ENCODE measurements at places on chromosomes 7 and 10.

DNA sequence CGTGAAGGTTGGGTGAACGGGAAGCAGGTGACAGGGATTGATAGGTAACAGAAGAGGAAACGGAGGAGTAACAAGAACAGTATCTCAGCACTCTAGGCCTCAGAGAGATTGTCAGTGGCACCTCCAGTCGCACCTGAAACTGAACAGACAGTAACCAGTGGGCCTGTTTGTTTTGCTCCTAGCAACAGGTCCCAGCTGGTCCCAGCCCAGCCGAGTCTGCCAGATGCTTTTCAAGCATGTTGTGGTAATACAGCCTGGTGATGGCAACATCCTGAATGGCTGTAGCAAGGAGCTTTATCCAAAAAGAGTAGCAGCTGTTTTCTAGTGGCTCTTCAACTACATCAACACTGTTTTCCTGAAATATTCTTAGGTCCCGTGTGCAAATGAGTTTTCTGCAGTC is 4.7 kb downstream of the CACNB2 start:
- no peak for DNase-seq

DNA sequence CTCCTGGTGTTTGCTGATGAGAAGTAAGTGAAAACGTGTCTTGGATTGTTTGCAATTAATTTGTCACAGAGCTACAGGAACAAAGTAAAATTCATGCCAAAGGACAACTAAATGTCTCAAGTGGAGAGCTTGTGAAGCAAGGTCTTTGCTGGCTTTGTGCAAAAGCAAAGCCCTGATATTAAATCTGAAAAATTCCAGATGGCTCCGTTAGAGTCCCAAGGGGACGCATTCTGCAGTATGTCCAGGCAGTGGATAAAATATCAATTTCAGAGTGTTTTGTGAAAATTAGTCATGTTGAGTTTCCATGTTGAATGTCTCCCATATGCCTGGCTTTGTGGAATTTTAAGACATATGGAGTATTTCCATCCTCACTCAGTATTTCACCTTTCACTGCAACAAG is 102.5 kb upstream of the PTN start:
- no peak for DNase-seq

DNA sequence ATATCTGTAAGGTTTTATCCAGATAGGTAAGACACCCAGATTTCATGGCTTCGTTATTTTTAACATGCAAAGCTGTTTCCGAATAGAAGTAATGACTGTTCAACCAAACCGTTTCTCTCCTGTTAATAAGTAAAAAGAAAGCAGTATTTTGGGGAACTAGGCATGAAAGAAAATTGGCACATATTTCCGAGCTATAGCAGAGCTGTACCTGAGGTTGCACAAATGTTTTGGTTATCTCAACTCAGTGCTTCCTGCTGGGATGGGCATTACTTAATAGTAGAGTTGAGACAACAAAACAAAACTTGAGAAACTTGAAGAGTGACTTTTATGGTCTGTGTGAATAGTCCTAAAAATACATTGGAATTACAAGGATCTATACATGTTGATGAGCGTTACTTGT is 564.3 kb upstream of the SORCS1 start:
- no peak for DNase-seq

DNA sequence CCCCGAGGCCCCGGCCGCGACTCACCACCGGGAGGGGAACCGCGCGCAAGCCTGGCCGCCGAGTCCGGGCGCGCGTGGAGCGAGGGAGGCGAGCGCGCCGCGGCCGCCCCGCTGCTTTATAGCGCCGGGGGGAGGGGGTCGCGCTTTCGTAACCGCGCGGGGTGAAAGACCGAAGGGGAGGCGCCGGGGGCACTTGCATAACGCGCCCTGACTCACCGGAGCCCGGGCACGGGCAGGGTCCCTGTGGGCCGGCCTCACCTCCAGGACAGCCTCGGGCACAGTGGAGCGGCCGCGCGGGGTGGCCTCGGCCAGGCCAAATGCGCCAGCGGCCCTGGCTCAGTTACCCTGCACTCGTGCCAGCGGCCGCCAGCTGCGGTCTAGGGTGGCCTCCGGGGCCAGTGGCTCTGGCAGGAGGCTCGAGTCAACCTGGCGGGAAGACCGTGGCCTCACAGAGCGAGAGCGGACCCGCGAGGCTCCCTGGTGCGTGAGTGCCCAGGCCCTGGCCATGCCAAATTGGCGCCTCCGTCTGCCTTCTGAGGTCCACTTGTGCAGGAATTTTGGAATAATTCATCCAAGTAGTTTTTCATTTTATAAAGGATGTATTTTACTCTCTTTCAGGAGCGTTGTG is at the start of gene RBP4:
TSS of gene RBP4 (minus strand) at position 90 of the 628 bp plus-strand sequence. CDS start 207 bp downstream, outside the sequence.
- no peak for DNase-seq

GRCh38 chr10:110778211-110778610 is 93.5 kb upstream of the PDCD4 start:
- no peak for DNase-seq

- no peak for DNase-seq
These were observed 98.2 kb downstream of the BTRC start for GRCh38 chr10:101452176-101452575.

DNA sequence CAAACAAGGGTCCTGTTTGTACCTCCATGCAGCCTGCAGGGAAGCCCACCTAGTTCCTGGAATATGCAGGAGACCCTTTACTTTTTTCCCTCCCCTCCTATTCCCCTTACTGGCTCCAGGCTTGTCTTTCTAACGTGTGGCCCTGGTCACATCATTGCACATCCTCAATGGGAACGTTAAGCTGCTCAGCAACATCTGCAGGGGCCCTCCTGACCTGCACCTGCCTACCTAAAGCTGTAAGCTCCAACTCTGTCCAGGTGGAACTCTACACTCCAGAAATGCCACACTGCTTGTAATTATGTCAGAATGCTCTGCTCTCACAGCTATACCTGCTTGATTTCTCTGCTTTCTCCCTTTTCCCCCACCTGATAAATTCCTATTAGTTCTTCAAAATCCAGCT is 72.1 kb downstream of the ARMC3 start:
- no peak for DNase-seq

- no peak for DNase-seq
These were observed 116.4 kb upstream of the NANOS1 start for GRCh38 chr10:118912961-118913600.

DNA sequence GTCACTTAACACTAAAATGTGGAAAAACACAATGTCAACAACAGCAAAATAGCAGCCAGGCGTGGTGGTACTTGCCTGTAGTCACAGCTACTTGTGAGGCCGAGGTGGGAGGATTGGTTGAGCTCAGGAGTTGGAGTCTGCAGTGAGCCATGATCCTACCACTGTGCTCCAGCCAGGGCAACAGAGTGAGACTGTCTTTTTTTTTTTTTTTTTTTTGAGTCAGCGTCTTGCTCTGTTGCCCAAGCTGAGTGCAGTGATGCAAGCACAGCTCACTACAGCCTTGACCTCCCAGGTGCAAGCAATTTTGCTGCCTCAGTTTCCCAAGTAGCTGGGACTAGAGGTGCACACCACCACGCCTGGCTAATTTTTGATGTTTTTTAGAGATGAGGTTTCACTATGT is 6.1 kb downstream of the KCTD7 start:
- no peak for DNase-seq

DNA sequence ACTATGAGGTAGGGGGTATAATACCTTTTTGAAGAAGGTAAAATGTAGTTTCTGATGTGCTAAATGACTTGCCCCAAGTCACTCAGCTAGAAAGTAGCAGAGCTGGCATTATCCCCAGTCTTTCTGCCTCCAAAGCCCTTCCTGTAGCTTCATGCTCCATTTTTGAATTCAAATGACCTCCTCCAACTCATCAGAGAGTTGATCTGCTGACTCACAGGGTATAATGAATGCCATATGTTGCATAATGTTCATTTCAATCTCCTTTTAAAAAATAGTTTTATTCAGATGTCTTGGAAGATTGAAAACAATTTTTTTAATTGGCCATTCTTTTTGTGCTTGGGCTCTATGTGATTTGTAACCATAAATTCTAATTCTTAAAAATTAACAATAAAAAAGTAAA is 272.8 kb upstream of the IMMP2L start:
- DNase-seq, result no peak

DNA sequence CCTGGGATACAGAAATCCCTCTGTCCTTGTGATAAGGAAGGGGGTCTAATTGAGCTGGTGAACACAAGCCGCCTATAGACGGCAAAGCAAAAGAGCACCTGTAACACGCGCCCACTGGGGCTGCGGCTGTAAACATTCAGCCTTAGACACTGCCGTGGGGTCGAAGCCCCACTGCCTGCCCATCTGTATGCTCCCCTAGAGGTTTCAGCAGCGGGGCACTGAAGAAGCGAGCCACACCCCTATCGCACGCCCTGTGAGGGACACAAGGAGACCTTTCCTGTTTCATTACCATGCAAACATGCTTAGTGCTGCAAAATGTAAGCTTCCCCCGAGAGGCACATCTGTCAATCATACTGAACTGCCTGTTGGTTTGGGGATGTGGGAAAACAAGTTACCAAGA is 82.1 kb downstream of the NRP1 start:
- no peak for DNase-seq

DNA sequence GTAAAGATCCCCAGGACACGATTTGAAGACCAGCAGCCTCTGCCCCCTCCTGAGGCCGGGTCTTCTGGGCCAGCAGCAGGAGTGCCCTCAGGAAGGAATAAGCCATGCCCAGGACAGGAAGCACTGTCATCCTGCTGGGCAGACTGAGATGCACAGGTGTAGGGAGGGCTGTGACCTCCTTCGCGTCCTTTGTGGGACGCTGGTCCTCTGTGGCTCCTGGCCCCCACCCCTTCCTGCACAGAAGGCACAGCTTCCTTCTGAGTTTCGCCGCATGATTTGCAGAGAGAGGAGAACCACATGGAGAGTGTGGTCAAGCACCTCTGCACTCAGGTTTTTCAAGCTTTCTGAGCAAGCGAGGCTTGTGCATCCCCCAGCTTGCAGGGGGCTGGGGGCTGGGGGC is 112.7 kb downstream of the RGS10 start:
- DNase-seq, result no peak

DNA sequence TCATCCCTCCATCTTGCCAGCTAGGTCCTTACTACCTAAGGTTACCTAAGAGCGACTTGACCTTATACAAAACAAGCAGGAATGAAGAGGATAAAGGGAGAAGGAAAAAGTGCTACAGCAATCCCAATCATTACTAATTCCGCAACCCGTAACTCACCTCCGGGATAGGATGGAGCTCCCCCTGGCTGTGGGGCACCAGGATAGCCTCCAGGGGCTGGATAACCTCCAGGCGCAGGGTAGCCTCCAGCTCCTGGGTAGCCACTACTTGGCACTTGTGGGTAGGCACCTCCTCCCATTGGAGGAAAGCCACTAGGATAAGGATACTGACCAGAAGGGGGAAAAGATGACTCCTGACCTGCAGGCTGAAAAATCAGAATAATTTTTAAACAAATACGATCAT is 15.8 kb downstream of the ANXA7 start:
- DNase-seq, result no peak

- no peak for DNase-seq
These were observed 10.1 kb upstream of the MET start for GRCh38 chr7:116661865-116662264.

DNA sequence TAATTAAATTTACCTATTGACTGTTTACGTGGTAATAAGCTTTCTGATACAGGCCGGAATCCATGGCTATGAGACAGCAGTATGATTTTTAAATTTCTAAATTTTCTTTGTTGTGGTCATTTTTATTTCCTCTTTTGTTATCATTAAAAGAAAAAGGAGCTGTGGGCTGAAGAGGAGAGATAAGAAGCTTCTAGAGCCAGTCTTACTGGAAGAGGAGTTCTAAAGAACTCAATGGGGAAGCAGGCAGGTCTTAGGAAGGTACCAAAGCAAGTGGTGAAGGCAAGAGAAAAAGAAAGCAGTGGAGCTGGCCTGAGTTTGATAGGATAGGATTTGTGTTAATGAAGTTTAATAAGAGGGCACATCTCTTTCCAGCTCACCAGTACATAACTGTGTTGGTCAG is 1187.8 kb downstream of the CNTNAP2 start:
- DNase-seq, result no peak

- no peak for DNase-seq
These were observed 4.6 kb upstream of the ZNF22 start for GRCh38 chr10:44995914-44996669.

DNA sequence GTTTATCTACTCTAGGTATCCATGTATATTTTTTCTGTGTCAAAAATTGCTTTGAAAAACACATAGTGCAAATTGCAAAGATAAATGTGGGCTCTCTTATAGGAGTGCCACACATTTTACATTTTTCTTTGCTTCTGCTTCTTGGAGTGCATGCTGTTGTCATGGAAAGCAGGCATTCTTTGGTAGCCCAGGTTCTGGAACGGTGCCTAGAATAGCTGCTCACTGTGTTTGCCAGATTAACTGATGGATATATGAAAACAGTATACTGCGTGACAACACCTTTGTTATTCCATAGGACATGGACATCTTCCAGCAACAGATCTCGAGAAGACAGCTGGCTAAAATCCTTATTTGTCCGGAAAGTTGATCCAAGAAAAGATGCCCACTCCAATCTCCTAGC is 13.4 kb downstream of the NIPSNAP2 start:
- no peak for DNase-seq

- DNase-seq, result no peak
These were observed 11.3 kb upstream of the AKR1C2 start for GRCh38 chr10:5014936-5015335.

GRCh38 chr10:66291133-66291532 is 634.7 kb upstream of the LRRTM3 start:
- DNase-seq, result no peak

- DNase-seq, result no peak
These were observed 46.4 kb downstream of the ANK3 start for GRCh38 chr10:60343254-60343653.

- no peak for DNase-seq
These were observed 47.0 kb downstream of the KIAA1217 start for GRCh38 chr10:24255881-24256311.

GRCh38 chr7:1460821-1461645 is 1.8 kb upstream of the MICALL2 start:
- no peak for DNase-seq

- DNase-seq, result no peak
These were observed 157.7 kb upstream of the COL1A2 start for GRCh38 chr7:94236960-94237359.

- DNase-seq, result no peak
These were observed 434.2 kb downstream of the LRMDA start for GRCh38 chr10:75865413-75866299.

DNA sequence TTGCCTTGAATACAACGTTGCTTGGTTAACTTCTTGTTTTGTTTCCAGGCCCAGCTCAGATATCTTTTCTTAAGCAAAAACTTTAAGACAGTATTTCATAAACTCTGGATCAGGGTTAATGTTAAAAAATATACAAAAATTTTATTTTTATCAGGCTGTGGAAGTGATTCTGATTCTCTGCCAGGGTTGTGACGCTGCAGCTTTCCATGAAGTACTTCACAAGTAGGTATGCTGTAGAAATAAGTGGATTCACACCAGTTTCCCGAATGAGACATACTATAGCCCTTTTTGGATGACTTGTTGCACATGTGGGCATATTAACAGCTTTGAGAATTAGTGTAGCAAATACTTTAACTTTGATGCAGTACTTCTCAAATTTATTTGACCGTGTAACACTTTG is 70.1 kb downstream of the CDK14 start:
- DNase-seq, result no peak

DNA sequence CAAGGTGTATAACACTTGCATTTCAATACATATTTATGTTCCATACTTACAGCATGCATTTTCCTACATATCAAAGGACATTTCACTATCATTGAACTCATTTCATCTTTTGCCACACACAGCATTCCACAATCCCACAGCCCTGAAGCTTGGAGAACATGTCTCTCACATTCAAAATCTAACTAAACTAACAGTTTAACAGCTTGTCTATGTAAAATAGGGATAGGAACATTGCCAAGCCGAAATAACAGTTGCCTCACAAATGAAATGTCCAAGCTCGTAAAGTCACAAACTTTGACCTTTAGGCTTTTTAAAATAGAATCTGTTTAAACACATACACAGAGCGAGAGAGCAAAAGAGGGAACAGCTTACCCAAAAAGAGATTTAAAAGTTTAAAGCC is 65.3 kb downstream of the HGF start:
- no peak for DNase-seq

Data from activated CD4-positive, alpha-beta T cell treated with anti-CD3 and anti-CD28 coated beads, Interleukin-2, amount 50 U/mL, for 24 hours (primary cell).